NCI-H2171 treated with DMSO at 0.1 percent for 48 hours (cell line): ENCODE measurements at places on chromosomes 16 and 17.

DNA sequence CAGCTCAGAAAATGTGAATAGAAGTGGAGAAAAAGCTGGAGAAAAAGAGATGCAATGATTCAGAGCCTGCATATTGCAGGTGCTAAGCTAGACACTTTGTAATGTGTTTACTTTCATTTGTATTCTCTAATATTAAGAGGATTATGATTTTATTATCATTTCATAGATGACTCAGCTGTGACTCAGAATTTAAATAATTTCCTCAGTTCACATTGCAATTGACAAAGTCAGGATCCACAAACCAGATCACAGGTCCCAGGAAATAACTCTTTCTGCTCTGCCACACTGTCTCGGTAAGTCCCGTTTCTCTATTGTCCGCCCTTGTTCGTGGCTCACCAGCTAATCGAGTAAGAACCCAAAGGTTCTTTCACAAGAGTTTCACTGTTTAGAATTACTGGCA, 235.4 kb upstream of the MON1B start:
- DNase-seq, result no peak

DNA sequence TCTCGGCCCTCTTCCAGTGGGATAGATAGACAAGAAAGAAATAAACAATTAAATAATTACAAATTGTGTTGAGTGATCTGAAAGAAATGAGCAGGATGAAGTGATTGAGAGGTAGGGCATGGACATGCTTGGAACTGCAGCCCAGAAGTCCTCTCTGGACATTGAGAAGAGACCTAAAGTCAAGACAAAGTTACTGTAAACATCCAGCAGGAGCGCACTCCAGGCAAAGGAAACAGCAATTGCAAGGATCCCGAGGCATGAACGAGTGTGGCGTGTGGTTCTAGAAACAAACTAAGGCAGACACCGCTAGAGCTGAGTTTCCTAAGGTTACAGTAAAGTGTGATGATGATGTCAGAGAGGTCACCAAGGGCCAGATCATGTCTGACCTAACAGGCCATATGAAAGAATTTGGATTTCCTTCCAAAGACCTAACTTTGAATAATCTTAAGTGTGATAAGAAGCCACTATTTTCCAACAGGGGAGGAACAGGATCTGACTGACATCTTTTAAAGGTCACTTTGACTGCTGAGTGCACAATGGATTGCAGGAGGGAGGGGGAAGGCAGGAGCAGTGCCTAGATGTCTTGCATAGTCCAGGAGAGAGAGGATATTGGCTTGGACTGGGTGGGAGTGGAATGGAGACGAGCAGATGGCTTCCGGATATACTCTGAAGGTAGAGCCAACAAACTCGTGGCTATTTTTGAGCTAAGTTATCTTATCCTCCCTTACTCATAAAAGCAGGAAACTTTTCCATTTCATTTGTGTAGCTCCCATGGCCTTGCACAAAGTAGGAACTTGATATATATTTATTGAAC, 19.0 kb downstream of the ABCC12 start:
- DNase-seq, result no peak

- DNase-seq, result no peak
These were observed 21.4 kb downstream of the TTLL6 start for GRCh38 chr17:48795444-48796162.

DNA sequence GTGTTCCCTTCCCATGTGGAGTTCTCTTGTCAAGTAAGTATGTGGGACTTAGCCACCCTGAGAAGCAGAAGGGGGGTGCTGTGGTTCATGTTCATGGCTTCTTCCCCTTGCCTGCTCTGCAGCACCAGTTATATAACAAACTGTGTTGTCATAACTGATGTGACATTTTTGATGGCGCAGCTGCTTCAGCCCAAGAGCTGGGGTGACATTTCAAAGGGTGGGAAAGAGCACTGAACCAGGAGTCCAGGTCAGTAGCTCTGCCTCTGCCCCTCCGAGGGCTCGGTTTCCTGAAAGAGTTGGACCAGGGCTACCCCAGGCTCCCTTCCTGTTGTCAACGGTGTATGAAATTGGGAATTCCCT, 7.4 kb downstream of the GNAO1 start:
- DNase-seq, result no peak

DNA sequence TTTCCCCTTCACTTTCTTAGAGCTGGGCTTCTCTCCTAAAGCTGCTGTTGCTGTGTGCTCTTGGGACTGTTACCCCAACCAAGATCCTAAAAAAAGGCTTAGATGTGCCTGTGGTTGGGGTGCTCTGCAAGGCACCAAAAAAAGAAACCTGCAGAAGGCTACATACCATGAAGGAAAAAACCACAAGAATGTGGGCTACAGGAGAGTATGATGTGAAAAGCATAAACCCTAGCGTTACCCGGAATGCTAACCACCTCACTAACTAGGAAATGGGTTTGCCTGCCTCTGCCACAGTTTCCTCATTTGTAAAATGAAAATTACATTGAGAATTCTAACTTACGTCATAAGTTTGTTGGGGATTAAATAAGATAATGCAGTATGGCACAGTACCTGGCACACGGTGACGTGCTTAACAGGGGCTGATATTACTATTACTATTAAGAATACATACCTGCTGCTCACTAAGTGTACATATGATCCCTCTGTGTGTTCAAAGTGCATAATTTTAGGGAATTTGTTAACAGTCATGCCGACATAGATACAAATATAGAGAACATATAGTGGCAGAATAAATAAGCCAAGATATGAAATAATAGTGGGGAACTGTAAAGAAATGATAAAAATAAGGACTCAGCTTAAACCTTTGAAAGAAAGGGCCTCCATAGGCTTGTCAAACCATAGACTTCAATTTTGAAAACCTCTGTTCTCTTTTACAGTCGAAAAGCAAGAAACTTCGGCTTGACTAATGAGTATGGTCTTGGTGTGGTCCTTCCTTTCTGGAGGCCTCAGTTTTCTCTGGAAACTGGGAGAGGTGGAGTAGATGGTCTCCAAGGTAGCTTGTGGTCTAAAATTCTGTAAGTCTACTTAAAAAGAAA, 177.8 kb upstream of the TBX2 start:
- DNase-seq, result no peak

DNA sequence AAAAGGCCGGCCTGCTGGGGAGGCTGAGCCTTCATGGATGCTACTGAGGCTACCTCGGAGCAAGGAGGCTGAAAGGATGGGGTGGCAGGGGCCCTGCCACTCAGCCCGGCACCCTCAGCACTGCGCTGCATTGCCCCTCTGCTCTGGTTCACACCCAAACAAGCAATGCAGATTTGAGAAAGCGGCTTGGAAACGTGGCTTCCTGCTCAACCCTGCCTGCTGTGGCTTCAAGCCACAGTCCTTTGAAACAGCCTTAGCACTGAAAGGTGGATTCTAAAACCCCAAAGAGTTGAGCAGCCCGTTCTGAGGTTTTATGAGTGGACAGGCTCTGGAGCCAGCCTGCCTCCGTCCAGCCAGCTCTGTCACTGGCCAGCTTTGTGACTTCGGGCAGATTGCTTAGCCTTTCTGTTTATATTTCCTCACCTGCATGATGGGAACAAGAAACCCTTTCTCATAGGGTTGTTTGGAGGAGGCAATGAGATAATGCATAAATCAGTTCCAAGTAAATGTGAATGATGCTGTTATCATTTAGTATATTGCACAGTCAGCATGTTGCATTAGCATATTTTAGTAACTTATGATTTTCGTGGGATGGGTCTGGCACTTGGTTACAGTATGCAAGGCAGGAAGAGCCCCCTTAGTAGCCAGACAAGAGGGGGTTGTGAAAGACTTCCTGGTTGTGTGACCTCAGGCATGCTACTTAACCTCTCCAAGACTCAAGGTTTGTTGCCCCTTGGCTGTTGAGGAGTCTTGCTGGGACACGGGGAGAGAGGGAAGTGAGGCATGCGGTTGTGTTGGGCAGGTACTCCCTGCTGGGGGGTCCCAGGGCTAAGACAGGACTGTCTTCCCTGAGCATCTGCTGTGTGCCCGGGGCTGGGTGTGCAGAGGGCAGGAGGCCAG, 23.6 kb downstream of the CRISPLD2 start:
- no peak for DNase-seq

- no peak for DNase-seq
These were observed 128.5 kb downstream of the CA10 start for GRCh38 chr17:52030052-52030451.

GRCh38 chr16:28985211-28986041, 574 bp downstream of the LAT start:
- no peak for DNase-seq

GRCh38 chr16:51287121-51287755, 136.2 kb upstream of the SALL1 start:
- DNase-seq, result no peak

- DNase-seq, result no peak
These were observed 58.6 kb upstream of the SHISA6 start for GRCh38 chr17:11182430-11182829.

- no peak for DNase-seq
These were observed 4.6 kb upstream of the ARL5C start for GRCh38 chr17:39170558-39170957.

- DNase-seq, result no peak
These were observed 11.5 kb downstream of the GSE1 start for GRCh38 chr16:85624646-85625045.

- DNase-seq, result no peak
These were observed 10.0 kb upstream of the CLUH start for GRCh38 chr17:2721603-2722002.

- no peak for DNase-seq
These were observed 1.1 kb upstream of the CCL22 start for GRCh38 chr16:57357330-57358085.

DNA sequence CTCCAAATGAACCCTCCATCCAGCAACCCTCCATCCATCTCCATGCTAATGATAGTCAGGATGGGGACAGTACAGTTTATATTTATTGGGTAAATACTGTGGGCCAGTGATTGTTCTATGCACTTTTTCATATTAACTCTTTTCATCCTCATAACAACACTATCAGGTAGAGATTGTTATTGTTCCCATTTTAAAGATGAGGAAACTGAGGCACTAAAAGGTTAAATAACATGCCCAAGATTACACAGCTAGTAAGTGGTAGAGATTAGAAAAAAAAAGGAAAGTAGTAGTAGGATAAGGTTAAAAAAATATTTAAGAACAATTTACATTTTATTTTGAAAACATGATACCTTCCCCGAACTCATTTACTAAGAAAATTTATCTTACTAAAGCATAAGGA, 21.9 kb upstream of the SUPT4H1 start:
- DNase-seq, result no peak

GRCh38 chr16:85372627-85373372, 240.3 kb upstream of the GSE1 start:
- no peak for DNase-seq

GRCh38 chr16:68309799-68310198, 947 bp downstream of the SLC7A6OS start:
- no peak for DNase-seq

DNA sequence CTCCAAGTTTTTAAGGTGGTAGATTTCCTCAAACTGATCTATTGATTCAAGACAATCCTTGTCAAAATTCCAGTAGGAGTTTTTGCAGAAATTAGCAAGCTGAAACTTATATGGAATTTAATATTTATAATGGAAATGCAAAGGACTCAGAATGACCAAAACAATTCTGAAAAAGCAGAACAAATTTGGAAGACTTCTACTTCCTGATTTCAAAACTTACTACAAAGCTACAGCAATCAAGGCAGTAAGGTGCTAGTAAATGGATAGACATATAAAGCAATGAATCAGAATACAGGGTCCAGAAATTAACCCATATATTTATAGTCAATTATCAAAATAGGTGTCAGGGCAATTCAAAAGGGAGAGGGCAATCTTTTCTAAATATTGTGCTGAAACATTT, 11.8 kb upstream of the IL21R start:
- DNase-seq, result no peak

DNA sequence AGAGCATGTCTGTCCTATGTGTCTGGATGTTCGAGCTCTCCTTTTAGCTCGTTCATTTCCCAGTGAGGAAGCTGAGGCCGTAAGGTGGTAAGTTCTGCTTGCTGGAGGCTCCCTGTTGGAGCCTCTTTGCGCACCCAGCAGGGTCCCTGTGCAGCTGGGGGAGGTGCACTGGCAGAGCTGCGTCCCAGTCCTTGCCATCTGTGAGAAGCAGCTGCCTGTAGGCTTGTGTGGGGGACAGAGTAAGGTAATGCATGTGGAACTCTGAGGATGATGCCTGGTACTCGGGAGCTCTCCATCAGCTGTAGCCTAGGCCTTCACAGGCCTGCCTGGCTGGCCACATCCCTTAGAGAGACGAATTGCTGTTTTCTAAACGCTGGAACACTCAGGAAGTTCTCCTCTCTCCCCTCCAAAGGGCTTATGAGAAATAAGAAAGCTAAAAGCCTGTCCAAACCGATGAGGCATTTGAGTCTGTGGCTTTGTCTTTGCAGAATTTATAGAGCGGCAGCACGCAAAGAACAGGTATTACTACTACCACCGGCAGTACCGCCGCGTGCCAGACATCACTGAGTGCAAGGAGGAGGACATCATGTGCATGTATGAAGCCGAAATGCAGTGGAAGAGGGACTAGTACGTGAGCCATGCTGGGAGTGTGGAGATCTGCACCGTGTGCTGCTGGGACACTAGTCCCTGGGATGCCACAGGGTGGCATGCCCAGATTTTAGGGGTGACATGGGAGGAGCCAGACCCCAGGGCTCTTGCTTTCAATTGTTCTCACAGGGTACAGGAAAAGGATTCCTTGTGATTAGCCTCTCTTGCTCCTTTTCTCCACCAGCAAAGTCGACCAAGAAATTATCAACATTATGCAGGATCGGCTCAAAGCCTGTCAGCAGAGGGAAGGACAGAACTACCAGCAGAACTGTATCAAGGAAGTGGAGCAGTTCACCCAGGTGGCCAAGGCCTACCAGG, 1.6 kb downstream of the NDUFB10 start:
- peak; percentile 92 for DNase-seq

GRCh38 chr16:285146-286055, 2.4 kb downstream of the PDIA2 start:
- no peak for DNase-seq

GRCh38 chr16:66534376-66534799, 15.5 kb downstream of the TK2 start:
- DNase-seq, result no peak

GRCh38 chr17:10276436-10276835, 78.0 kb upstream of the GAS7 start:
- no peak for DNase-seq

DNA sequence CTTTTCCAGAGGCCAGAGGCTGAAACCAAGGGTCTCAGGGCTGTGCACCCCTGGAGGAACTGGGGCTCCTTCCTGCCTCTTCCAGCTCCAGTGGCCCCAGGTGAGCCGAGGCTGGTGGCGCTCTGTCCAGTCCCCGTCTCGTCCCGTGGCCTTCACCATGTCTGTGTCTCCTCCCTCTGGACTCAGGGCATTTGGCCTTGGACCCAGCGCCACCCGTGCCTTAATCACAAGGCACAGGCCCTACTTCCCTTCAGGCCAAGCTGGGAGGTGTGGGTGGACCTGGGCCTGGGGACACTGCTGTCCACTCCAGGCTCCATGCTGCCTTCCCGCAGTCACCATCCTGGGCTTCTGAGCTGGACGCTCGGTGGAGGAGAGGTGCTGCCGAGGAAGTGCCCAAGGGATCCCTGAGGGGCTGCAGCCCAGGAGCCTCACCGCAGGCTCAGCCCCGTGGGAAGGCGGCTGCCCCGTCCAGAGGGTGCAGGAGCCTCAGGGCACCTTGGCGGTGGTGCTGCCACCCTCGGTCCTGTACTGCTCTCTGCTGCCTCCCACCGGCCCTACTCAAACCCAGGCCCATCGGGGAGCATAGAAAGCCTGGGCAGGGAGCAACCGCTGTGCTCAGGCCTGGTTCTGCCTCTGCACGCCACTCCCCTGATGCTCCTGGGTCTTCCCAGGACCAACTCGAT, 9.6 kb upstream of the APRT start:
- DNase-seq, result no peak

- no peak for DNase-seq
These were observed 217.6 kb upstream of the KCNJ16 start for GRCh38 chr17:69857412-69857835.
